ENCODE measurements at places on chromosomes 5 and 9.

- DNase-seq: no peak
Observed at GRCh38 chr9:134689321-134690181, 47.9 kb downstream of the COL5A1 start.

DNA sequence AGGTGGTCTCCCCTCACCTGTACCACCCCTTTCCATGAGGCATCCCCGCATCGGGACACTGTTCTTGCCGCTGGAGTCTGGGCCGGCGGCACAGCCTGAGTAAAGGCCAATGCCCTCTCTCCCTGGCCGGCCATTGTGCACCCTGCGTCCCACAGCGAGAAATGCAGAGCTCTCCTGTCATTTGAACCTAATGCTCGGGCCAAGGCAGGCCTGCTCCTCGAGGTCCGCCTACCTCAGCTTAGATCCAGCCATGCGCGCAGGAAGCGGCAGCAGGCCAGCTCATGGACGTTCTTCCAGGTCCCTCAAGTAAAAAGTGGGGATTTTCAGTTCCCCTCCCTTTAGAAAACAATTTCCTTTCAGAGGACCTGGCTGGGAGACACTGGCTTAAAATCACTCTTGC lies 135.0 kb downstream of the HSD17B3 start:
- no peak for DNase-seq

- no peak for DNase-seq
Observed at GRCh38 chr9:71857159-71857558, 53.8 kb downstream of the ABHD17B start.

GRCh38 chr9:34334337-34334824 lies 5.0 kb downstream of the NUDT2 start:
- no peak for DNase-seq

GRCh38 chr5:69525490-69525889 lies 32.9 kb downstream of the OCLN start:
- DNase-seq: no peak

DNA sequence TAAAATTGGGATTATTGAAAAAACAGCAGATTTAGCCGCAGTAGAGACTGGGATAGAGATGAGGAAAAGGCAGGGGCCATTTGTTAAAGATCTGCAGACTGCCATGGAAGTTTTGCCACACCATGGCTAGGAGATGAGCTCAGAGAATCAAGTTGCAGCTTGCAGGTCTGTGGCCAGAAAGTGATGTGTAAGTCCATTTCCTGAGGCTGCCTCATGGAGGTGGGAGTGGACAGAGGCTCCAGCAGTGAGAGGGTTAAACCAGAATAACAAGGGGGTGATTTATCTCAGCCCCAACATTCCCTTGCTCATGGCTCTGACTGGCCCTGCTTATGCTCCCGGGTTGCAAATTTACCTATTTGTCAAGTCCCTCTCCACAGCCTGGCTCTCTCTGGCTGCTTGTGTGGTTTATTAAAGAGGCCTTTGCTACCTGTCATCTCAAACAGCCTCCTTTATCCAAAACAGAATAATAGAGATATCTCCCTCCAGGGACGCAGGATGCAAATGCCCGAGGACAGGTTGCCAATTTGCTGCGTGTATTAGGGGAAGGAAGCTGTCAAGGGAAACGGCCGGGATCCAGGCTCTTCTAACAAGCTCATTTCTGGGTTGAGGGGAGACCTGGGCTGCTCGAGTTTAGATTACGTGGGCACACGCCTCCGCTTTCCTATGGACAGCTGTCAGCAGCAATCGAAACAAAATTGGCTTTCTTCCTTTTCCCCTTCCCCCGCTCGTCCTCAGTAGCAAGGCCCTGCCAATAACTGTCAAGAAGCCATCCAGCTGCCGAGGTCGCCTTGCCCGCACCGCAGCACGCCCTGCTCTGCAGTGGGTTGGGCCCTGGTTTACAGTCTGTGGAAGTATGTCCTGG lies 72.8 kb upstream of the PITX1 start:
- DNase-seq: no peak

DNA sequence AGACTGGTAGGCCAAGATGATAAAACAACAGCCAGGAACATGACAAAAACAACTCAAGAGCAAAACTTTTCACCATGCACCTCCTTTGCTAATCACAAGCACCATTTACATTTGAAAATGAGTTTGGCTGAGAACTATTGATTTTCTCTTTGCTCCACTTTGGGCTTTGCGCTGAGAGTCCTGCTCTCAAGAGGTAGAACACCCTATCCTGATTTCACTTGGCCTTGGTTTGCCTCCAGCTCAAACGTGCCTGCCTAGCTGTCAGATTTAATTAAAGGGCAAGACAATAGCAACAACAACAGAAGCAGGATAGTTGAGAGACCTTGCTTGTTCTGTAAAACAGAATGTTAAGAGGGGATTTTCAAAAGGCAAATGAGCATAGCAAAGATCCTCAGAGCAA lies 128.2 kb upstream of the ASTN2 start:
- no peak for DNase-seq

DNA sequence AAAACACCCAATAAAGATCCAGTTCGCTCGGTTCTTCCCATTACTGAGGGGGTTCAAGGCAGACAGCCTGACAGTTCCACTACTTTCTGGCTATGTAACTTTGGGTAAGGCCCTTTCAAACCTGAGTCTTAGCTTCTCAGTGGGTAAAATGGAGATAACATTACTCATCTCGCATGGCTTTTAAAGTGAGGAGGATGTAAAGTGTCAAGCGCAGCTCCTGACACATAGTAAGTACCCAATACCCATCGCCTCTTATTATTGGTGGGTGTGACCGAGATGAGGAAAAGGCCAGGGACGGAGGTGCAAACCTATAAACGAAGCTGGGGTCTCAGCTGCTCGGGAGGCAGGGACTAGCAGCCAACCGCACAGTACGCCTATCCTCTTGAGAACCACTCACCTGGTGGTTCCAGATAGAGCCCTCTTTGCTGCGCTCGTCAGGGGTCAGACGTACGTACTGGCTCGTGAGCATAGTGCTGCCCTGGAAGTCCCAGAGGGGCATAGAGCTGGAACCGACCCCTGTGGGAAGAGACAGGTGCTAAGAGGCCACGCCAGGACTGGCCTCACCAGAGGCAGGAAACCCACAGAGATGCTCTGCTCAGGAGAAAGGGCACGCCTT lies 584 bp downstream of the LMAN2 start:
- DNase-seq: no peak

GRCh38 chr9:21611891-21612290 lies 129.8 kb upstream of the IFNE start:
- peak; percentile 30 for DNase-seq

- no peak for DNase-seq
Observed at GRCh38 chr5:74313896-74314295, 326.6 kb downstream of the ENC1 start.

Data from activated naive CD8-positive, alpha-beta T cell treated with anti-CD3 and anti-CD28 coated beads, Interleukin-2, amount 50 U/mL, for 16 hours (primary cell).